ENCODE measurements at places on chromosomes 7 and 10.

DNA sequence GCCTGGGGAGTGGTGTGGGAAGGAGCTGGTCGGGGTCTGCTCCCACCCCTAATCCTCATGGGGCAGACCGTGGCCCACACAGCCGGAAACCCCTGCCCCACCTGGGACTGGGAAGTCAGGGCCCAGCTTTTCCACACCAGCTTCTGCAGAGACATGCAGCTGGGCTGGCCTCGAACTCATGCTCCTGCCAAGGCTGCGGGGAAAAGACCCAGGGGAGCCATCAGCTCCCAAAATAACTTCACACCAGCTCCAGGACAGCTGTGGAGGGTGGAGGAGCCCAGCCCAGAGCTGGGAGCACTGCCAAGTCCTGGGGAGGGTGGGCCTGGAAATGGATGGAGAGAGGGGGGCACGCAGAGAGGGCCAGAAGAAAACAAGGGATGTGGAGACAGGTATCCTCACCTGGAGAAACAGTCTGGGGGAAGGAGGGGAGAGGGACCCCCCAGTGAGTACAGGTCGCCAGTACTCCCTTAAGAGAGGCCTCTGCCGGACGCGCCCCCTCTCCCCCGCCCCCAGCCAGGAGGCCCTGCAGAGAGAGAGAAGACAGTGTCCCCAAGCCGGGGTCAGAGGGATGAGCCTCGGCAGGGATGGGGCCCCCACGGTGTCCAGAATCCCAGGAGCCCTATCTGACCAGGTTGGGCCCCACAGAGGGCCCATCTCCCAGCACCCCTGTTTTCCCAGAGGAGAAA lies 11.5 kb upstream of the GRIFIN start:
- no peak for DNase-seq

DNA sequence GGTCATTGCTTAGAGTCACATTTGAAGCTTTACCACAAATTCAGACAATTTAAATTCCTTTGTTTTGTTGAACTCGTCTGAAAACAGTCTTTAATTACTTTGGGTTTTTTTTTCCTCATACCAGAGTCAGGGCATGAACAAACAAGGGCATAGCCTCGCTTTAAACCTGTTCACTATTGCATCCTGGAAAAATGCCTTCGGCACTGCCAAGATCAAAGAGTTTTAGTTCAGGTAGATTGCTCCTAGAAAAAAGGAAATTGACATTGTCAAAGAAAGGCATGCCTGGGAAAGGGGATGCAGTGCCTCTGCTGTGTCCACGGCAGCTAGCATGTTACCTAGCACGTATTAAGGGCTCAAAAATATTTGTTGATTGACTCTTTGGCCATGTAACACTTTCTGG lies 235.1 kb downstream of the ARHGAP21 start:
- no peak for DNase-seq

DNA sequence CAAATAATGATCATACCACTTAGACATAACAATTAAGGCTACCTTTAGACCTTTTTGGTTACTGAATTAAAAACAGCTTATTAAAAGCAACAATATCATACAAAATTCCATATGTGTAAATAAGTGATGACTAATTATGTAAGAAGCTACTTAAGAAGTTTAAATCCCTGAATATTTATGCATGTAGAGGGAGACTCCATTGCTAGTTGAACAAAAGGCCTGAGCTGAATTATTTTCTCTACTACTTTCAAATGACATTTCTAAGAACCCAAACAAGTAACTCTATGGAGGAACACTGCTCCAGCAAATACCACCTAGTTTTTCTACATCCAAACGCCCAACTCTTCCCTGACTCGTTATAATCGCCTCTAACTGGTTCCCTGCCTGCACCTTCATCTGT lies 31.5 kb downstream of the EPC1 start:
- no peak for DNase-seq

DNA sequence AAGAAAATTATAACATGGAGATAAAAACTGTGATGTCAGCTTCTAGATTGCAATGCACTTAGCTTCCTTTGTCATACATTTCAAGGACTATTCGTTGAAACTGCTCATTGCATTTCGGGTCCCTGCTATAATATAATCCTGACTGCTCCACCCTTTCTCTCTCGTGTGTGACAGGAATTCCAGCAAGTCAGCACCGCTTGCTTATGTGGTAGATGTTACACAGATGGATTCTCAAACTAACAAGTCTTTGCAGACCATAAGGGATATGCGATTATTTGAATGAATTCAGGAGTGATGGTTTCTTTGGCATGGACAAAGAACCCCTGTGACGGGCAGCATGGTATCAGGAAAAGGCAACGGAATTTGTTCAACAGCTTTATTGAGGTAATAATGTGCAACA lies 184.0 kb downstream of the GRID1 start:
- no peak for DNase-seq

- DNase-seq = no peak
These were observed 4.8 kb downstream of the SH3PXD2A start for GRCh38 chr10:103850572-103850895.

GRCh38 chr7:24024276-24025068 lies 259.5 kb upstream of the NPY start:
- DNase-seq = no peak

DNA sequence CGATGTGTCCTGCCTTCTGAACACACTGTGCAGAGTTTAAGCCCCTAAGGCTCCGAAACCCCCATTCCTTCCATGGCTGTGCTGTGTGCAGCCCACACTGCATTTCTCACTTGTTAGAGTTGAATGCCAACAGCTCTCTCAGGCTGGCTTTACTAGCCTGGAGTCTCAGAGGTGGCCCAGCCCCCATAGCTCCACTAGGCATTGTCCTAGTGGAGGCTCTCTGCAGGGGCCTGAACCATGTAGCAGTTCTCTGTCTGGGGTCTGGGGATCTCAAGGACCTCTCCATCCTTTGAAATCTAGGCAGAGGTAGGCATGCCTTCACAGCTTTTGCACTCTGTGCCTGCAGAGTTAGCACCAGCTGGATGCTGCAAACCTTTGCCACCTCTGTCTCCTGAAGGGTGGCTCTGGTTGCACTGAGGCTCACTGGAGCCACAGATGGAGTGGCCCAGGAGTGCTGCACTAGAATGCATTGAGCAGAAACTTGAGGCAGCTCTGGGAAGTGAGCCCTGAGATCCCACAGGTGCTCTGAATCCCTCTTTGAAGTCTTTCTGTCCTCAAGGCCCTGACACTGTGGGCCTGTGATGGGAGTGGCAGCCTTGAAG lies 301.7 kb downstream of the DGKB start:
- no peak for DNase-seq

- peak; percentile 60 for DNase-seq
These were observed 805 bp downstream of the RASGEF1A start for GRCh38 chr10:43265799-43266721.

DNA sequence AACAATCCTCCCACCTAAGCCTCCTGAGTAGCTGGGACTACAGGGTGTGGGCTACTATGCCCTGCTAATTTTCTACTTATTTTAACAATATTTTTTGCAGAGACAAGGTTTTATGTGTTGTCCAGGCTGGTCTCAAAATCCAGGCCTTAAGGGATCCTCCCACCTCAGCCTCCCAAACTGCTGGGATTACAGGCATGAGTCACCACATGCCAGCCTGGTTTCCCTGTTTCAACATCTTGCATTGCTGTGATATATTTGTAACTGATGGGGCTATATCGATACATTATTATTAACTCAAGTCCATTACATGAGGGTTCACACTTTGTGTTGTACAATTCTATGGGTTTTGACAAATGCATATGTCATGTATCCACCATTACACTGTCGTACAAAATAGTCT lies 41.9 kb upstream of the OGDHL start:
- no peak for DNase-seq

DNA sequence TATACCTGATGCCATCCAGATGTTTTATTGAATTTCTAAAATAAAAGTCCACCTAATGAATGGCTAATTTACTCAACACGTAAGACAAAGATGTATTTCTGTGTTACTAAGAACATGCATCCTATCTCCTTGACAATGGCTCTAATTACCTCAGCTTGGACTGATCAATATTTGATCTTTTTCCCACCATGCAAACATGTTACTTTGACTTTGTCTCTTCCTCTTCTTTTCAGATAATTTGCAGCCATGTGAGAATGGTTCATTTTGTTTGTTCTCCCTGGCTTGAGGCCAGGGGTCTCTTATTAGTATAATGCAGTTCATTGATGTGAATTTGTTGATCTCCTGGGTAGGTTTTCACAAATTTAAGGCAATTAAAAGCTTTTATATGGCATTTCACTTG lies 302.1 kb downstream of the ADK start:
- no peak for DNase-seq

- DNase-seq = no peak
These were observed 91.6 kb downstream of the CXCL12 start for GRCh38 chr10:44293306-44293778.

- peak; percentile 79 for DNase-seq
These were observed 72.6 kb downstream of the FOXL3 start for GRCh38 chr7:362402-363096.

DNA sequence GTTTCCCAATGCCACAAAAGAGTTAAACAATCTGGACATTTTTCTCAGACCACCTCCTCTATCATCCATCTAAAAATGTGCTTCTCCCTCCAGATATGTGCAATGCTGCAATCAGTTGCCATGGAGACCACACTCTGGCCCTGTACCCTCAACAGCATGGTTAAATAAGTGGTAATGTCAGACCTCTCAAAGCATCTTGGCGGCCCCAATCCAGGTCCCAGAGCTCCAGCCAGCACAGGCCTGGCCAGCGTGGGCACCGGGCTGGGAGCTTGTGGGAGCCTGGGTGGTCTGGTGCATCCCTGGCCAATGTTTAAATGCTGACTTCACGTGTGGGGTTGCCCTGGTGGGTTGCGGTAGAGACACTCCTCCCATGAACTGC lies 362.9 kb upstream of the ZNF32 start:
- no peak for DNase-seq

- DNase-seq = no peak
These were observed 332.4 kb downstream of the FRMD4A start for GRCh38 chr10:13998163-13998835.

GRCh38 chr7:65338346-65338745 lies 35.3 kb upstream of the ZNF92 start:
- no peak for DNase-seq

DNA sequence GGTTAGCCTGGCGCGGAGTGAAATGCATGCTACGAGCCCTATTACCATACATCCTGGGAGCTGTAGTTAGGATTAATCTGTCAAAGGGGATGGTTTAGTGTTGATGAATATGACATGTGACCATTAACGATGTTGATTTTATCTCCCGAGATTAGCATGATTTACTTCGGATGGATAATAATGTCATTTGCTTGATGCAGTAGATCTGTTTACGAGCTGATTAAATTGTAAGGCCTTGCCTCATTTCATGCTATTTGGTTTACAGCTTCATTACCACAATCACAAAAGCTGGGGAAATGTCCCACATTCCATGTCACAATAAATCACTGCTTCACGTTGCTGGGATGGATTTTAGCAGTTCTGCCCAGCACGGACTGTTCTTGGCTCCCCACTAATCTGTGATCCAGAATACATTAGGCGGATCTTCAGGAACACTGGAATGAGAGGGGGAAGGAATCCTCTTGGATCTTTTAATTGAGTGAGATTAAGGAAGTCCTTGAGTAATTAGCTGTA lies 22.3 kb downstream of the ZNF503 start:
- DNase-seq = no peak

- DNase-seq = no peak
These were observed at the start of gene HECW1 for GRCh38 chr7:43112459-43112940. TSS of gene HECW1 (plus strand) at chr7:43112647. CDS start at chr7:43243906, 131,259 bp downstream.

- DNase-seq = no peak
These were observed 140.0 kb downstream of the ITGB8 start for GRCh38 chr7:20470726-20471125.

DNA sequence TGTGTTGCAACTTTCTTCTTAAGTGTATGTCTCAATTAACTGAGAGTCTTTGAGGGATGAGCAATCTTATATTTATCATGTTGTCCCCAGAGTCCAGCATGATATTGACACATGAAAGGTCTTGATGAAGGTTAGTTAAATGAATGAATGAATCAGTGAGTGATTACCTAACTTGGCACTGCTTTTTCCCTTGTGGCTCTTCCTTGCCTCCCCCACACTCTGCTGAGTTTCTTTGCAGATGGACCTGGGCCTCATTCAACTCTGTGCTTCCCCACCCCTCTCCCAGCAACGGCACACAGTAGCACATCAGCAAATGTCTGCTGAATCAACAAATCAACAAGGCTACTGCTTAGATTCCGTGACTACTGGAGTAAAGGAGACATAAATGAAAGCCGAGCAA lies 235.1 kb upstream of the CXCL12 start:
- DNase-seq = no peak

DNA sequence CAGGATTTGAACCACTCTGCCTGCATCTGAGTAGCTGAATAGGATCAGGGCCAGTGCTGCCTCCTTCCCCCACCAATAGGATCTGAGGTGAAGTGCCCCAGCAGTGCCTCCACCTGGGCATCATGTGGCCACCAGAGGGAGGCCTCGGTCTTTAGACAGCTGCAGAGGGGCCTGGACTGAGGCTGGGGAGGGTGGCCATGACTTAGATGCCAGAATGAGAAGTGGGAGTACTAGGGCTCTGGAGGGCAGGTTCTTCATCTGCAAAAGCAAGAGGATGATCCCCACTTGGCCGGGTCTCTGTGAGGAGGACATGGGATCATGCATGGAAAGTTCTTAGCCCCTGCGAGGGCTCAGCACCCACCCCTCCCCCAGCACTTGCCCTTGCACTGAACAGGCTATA lies 56.9 kb downstream of the NEUROG3 start:
- peak; percentile 39 for DNase-seq

DNA sequence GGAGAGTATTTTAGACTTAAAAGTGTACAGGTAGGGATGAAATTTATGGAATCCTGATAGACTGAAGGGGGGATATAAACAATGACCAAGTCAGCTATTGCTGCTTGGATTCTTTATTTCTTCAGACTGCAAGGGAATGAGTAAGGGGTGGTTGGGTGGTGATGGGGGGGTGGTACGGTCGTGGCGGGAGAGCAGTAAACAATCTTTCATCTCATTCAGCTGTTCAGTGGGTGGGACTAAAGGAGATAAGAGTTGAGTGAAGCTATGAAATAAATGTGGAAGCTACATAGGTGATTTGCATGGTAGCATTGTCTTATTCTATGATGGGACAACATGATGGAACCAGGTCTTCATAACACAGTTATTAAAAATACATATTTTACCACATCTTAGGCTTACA lies 1.8 kb downstream of the SEPTIN7 start:
- peak; percentile 51 for DNase-seq

- no peak for DNase-seq
These were observed 74.0 kb downstream of the FAM241B start for GRCh38 chr10:69703766-69704630.

- no peak for DNase-seq
These were observed 149.2 kb downstream of the CRPPA start for GRCh38 chr7:16271990-16272665.

- no peak for DNase-seq
These were observed 95.5 kb downstream of the CTBP2 start for GRCh38 chr10:125064681-125065492.

- peak; percentile 69 for DNase-seq
These were observed 13.5 kb downstream of the IKZF1 start for GRCh38 chr7:50317697-50318669.

- no peak for DNase-seq
These were observed 9.4 kb downstream of the IFRD1 start for GRCh38 chr7:112459645-112460044.
